ENCODE measurements at places on chromosomes 11 and 22.

- DNase-seq: no peak
These were observed 1116.4 kb downstream of the JRKL start for GRCh38 chr11:97506076-97506759.

DNA sequence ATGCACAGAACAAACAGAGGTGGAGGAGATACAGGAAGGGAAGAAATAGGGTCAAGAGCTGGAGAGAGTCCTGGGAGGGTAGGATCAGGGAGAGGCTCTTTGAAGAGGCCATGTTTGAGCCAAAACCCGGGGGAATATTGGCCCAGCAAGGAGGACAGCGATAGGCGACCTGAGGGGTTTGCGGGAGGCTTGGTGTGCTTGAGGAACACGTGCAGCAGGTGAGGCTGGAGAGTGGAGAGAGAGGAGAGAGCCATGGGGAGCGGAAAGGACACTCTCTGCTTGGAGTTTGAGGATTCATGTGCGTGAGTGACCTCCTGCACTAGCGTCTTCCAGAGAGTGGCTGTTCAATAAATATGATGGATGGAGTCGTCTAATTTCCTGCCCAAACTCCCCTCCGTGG lies 4.7 kb upstream of the B3GAT1 start:
- DNase-seq: no peak

- peak; percentile 48 for DNase-seq
These were observed 705 bp downstream of the PTPRJ start for GRCh38 chr11:47980907-47981621.

- no peak for DNase-seq
These were observed 2.6 kb downstream of the LMO2 start for GRCh38 chr11:33889296-33889695.

DNA sequence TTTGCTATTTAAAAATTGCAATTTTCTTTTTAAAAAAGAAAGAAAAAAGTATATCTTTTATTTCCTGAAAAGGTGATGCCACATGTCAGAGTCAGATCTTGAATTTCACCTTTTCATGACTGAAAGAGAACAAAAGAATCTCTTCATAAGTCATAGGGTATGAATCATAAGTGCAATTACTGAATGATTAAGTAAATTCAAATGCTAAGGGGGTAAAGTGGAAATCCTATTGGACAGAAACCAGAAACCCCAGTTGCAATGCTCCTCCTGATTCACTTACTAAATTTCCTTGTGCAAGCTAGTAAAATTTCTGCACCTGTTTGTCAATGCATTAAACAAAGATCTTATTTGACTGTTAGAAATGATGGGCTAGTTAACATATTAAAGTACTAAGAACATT lies 8.2 kb upstream of the PRRG4 start:
- DNase-seq: no peak

DNA sequence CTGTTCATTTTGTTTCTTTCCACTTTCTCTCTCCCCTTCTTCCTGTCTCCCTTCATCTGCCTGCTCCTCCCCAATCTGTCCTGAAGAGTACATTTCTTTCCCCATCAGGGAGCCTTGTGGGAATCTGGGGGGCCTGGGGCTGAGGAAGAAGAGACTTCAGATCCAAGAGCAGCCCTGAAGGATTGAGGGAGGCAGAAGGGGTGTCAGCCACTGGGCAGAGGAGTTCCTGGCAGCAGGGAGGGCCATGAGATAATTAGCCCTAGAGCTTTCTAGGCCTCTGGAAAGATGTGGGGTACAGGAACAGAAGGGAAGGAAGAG lies 24.4 kb upstream of the OAF start:
- peak; percentile 36 for DNase-seq

DNA sequence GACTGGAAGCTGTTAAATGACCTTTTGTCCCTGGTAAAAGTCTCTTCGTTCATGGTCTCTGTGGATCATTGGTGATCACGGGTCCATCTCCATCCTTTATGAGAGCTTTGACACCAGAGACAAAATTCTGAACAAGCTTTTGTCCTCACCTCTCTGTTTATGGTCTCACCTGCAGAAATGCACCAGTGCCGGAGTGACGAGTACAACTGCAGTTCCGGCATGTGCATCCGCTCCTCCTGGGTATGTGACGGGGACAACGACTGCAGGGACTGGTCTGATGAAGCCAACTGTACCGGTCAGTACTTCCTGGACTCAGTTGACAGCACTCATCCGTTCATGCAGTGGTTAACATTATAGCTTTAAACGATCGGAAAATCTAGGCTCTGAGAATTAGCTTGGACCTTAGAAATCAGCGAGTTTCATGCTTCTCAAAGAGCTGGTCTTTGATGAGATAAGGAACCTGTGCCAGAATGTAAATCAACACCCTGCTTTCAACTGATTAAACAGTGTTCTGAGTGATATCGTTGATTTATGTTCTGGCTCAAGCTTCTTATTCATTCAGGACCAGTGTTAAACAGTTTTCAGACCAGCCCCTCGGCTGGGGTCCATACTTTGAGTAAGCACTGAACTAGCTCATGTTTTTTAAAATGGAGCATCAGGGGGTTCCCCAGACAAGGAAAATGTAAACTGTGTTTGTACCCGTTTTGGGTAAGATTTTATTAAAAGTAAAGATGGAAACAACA lies 124.5 kb upstream of the SORL1-AS1 start:
- no peak for DNase-seq

All from ureter (tissue), 1 donor.